Activated T-cell treated with anti-CD3 and anti-CD28 coated beads, Interleukin-2, amount 50 U/mL, for 4 hours (primary cell): ENCODE measurements at places on chromosomes 2 and 18. TPM values are rescaled to one million over a fixed set of nuclear protein-coding genes. Genes with fewer than 3 reads are reported as not detected.

- DNase-seq = no peak
These were observed 5.0 kb downstream of the ARL4C start for GRCh38 chr2:234491897-234492296.

The FOXD4L1 gene
- 0.18 TPM for total RNA-seq

The CFAP65 gene
- total RNA-seq = not detected

DNA sequence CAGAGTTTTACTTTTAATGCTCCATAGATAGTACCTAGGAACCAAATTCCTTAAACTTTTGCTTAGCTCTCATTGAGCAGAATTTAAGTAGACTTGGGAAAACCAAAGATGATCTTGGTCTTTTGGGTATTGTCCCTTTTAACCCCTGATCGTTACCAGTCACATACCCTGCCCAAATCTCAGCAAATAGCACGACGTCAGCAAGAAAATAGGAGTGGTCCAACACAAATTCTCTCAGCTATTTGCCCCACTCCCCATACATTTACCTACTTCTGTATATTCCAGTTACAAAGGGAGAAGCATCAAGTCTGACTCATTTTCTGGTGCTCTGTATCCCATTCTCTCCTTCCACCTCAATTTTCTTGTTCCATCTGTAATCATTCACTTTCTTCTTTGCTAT lies 387.3 kb downstream of the CCDC85A start:
- no peak for DNase-seq

The FAM124B gene
- not detected for total RNA-seq

The GATA6 gene
- 0.08 TPM for total RNA-seq

The GALNT14 gene
- total RNA-seq = 0.98 TPM

- DNase-seq = no peak
These were observed 53.2 kb upstream of the MAT2A start for GRCh38 chr2:85485815-85486214.

- DNase-seq = no peak
These were observed 78.9 kb upstream of the TXNDC2 start for GRCh38 chr18:9806905-9807304.

GRCh38 chr2:56729212-56729611 lies 545.4 kb downstream of the CCDC85A start:
- no peak for DNase-seq

GRCh38 chr2:231421051-231421580 lies 25.6 kb downstream of the B3GNT7 start:
- DNase-seq = no peak

The CPO gene
- total RNA-seq = not detected

The GRHL1 gene
- total RNA-seq = 1.1 TPM

- DNase-seq = no peak
These were observed 351.7 kb downstream of the HRH4 start for GRCh38 chr18:24811950-24812681.

- DNase-seq = no peak
These were observed 309.5 kb upstream of the STON1 start for GRCh38 chr2:48220501-48220900.

The SERPINB7 gene
- total RNA-seq = not detected

The SH3RF3 gene
- 0.89 TPM for total RNA-seq

The IKZF2 gene
- 10.5 TPM for total RNA-seq

The CYP1B1 gene
- total RNA-seq = 11.4 TPM

The SERPINB8 gene
- 22.6 TPM for total RNA-seq

The OSBPL6 gene
- total RNA-seq = 0.53 TPM

- peak; percentile 61 for DNase-seq
These were observed 66.6 kb downstream of the SPTBN1 start for GRCh38 chr2:54522624-54523281.

DNA sequence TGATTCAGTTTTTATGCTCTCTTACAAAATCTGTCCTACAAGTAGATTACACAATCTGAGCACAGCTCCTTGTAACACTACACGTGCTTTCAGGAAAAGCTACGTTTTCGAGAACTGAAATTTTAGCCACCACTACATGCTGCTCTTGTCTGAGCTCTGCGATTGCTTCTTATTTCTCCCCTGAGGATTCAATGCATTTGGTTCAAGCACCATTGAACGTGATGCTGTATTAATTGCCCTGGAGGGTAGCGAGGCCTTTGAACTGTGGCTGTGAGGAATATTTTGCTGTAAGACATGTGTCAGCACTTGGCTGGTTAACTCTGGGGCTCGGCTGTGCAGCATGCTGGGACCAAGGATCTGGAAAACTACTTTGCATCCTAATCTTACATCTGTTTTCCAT lies 405.8 kb downstream of the EPHA4 start:
- no peak for DNase-seq

- no peak for DNase-seq
These were observed 171.6 kb downstream of the MBD2 start for GRCh38 chr18:54052732-54053429.

DNA sequence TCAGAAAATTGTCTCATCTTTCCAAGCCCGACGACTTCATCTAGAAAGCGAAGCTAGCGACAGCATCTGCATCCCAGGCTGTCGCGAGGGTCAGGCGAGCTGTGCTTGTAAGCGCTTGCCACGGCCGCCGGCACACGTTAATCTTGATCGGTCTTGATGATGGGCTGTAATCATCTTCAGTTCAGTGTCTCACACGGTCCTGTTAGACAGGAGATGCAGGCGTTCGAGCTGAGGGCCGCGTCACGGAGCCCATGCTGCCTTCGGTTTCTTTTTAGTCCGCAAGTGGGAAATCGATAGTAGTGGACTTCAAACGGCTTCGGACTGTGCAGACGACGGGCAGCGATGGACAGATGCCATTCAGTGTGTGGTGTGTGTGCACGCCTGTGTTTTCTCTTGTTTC lies 43.6 kb downstream of the ADI1 start:
- DNase-seq = no peak

The LOXL3 gene
- total RNA-seq = 0.49 TPM

DNA sequence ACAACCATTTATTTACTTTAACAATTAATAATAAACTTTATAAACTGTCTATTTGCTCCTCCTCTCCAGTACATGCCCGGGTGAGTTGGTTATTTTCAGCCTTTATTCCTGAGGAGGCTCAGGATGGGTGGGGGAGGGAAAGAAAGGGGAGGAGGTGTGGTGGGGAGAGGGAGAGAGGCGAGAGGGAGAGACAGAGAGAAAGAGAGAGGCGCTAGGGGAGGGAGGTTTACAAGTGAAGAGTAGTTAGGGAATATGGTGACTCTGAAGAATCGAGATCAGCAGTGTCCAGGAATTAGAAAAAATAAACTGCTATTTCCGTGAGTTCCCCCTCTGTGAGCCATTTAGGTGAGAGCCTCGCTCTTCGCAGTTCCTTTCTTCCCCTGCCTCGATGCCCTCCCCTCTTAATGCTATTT lies 138.9 kb downstream of the MEIS1 start:
- DNase-seq = no peak

- no peak for DNase-seq
These were observed at the start of gene IL1RL1 for GRCh38 chr2:102310964-102311640. IL1RL1 (plus strand) TSS chr2:102311563; CDS start chr2:102338265, 26,702 bp downstream.

GRCh38 chr2:202765436-202765835 lies 106.1 kb downstream of the ICA1L start:
- DNase-seq = no peak

The IL18R1 gene
- 15.7 TPM for total RNA-seq

GRCh38 chr2:158967731-158968395 lies 577 bp upstream of the TANC1 start:
- no peak for DNase-seq

DNA sequence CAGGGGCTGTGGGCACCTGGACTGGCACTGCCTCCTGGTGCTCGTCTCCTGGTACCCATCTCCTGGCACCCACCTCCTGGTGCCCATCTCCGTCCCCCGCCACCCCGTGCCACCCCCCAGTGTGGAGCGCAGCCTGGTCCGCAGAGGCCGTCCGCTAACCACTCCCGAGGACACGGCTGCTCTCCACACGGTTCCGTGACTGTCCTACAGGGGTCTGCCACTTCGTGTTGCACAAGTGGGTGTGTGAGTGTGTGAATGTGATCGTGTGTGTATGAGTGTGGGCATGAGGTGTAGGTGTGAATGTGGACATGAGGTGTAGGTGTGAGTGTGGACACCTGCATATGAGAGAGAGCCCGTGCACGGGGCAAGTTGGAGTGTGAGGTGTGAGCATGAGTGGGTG lies 119.4 kb upstream of the HS6ST1 start:
- no peak for DNase-seq

DNA sequence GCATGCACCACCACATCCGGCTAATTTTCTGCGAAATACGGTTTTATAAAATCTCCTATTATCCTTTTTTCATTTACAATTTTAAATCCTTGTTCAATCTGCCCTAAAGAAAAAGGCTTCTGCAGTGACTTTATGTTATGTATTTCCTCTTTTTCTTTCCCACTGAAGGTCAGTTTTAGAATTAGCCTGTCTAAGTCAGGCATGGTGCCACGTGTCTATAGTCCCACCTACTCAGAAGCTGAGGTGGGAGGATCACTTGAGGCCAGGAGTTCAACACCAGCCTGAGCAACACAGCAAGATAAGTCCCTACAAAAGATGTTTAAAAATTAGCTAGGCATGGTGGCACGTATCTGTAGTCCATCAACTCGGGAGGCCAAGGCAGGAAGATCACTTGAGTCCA lies 39.8 kb upstream of the TNFRSF11A start:
- DNase-seq = no peak

DNA sequence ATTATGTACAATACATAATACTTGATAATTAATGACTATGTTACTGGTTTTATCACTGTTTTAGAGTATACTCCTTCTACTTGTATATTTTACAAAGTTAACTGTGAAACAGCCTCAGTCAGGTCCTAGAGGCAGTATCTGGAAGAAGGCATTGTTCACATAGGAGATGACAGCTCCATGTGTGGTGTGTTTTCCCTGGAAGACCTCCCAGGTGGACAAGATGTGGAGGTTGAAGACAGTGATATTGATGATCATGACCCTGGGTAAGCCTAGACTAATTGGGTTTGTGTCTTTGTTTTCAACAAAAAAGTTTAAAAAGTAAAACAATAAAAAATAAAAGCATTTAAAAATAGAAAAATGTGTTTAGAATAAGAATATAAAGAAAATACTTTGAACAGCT lies 96.4 kb downstream of the TRIB2 start:
- no peak for DNase-seq

DNA sequence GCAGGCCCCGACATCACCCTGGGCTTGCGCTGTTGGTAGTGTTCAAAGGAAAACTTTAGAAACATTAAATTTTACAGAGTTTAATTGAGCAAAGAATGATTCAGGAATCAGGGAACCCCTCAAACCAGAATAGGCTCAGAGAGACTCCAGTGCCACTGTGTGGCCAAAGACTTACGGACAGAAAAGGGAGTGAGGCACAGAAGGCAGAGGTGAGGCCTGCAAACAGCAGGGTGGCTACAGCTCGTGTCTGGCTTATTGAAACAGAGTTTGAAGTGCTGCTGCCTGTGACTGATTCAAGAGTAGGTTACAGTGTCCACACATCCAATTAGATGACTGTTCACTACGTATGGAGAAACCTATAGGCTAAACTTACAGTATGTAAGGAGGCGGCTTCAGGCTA lies 2.4 kb upstream of the CTDP1 start:
- DNase-seq = no peak

The CROCC2 gene
- not detected for total RNA-seq

- no peak for DNase-seq
These were observed 88.4 kb downstream of the BCL2L11 start for GRCh38 chr2:111209045-111209514.

The YWHAQ gene
- total RNA-seq = 641 TPM

The CYP27C1 gene
- not detected for total RNA-seq

GRCh38 chr18:74499633-74500032 lies 3.5 kb downstream of the CNDP2 start:
- DNase-seq = peak; percentile 22

GRCh38 chr2:187942876-187943275 lies 348.8 kb upstream of the GULP1 start:
- DNase-seq = no peak

The DPP10 gene
- total RNA-seq = not detected

- no peak for DNase-seq
These were observed 121.9 kb downstream of the CABLES1 start for GRCh38 chr18:23257137-23257536.

The SCYGR2 gene
- total RNA-seq = not detected
